ENCODE measurements at places on chromosomes 1 and 21. TPM values are rescaled to one million over a fixed set of nuclear protein-coding genes. Genes with fewer than 3 reads are reported as not detected.

DNA sequence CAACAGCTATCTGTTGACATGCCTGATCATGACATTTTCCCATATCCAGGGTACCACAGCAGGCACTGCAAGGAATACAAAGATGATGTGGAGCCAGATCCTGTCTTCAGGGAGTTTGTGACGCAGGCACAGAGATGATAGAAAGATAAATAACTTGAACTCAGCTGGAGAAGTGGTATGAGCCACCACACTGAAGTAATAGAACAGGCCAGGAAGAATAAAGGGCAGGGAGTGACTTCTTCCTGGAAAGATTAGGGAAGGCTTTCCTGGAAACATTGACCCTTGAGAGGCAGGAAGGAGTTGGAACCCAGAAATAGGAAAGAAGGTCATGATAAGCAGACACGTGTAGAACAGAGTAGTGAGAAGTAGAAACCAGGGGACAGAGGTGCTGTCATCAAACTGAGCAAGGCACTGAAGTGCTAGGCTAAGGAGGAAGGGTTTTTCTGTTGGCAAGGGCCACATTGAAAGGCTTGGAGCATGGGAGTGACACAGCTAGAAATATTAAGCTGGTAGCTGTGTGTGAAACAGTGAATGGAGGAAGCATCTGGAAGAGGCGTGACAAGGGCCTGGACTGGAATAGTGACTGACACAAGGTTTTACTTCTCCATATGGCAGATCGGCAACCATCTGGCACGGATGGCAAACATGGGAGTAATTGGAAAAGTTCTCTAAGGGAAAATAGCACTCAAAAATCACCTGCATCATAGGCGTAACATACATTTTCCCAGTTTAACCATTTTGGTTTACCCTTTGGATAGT, 68.4 kb downstream of the AK5 start:
- no peak overlapping the region for H3K27ac ChIP-seq
- no peaks in the 10 kb centered on the region for H3K27me3 ChIP-seq
- H3K36me3 ChIP-seq: no peaks in the 10 kb centered on the region
- H3K4me3 ChIP-seq: no peak overlapping the region

GRCh38 chr1:79496129-79496528, 489.6 kb upstream of the ADGRL4 start:
- no peak overlapping the region for H3K4me3 ChIP-seq
- no peak for DNase-seq
- no peaks in the 10 kb centered on the region for H3K36me3 ChIP-seq
- H3K4me1 ChIP-seq: no peaks in the 10 kb centered on the region

- no peaks in the 10 kb centered on the region for H3K36me3 ChIP-seq
- peaks cover 20% of the 10 kb centered on the region for H3K27me3 ChIP-seq
- H3K27ac ChIP-seq: no peak overlapping the region
- no peak overlapping the region for H3K4me3 ChIP-seq
Measured at GRCh38 chr21:44375281-44375651, 21.8 kb downstream of the TRPM2 start.

DNA sequence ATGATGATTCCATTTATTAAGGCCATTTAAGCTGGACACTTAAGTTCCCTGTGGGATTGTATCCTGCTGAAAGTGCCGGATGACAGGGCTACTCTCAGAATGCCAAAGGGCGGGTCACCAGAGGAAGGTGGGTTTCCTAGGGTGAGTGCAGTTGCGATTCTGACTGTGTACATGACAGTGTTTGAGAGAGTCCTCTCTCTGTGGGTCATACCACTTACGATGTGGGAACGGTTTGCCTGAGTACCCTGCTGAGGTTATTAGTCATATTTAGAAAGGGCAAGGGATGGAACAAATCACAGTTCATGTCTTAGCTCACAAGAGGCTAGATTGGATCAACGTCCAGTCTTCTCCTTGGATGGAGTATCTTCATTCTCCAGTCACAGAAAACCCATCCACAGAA, 461.9 kb downstream of the CAMTA1 start:
- no peaks in the 10 kb centered on the region for H3K36me3 ChIP-seq
- H3K27ac ChIP-seq: no peak overlapping the region
- no peaks in the 10 kb centered on the region for H3K4me1 ChIP-seq
- H3K27me3 ChIP-seq: no peaks in the 10 kb centered on the region
- no peak overlapping the region for H3K4me3 ChIP-seq
- no peak for DNase-seq

GRCh38 chr1:67980028-67980427, 70.4 kb downstream of the DIRAS3 start:
- H3K27me3 ChIP-seq: no peaks in the 10 kb centered on the region
- DNase-seq: no peak
- no peak overlapping the region for H3K4me3 ChIP-seq
- no peaks in the 10 kb centered on the region for H3K36me3 ChIP-seq
- H3K4me1 ChIP-seq: no peaks in the 10 kb centered on the region

Gene SIK1
- total RNA-seq: 45.1 TPM

Gene CFHR5
- total RNA-seq: not detected

Measured in tibial nerve (tissue), 4 donors.